ENCODE measurements at places on chromosomes 4 and X.

- DNase-seq: no peak
These were observed 97.2 kb downstream of the MAB21L2 start for GRCh38 chr4:150679018-150679764.

GRCh38 chrX:22012051-22012450 is 20.1 kb upstream of the PHEX start:
- DNase-seq: no peak

DNA sequence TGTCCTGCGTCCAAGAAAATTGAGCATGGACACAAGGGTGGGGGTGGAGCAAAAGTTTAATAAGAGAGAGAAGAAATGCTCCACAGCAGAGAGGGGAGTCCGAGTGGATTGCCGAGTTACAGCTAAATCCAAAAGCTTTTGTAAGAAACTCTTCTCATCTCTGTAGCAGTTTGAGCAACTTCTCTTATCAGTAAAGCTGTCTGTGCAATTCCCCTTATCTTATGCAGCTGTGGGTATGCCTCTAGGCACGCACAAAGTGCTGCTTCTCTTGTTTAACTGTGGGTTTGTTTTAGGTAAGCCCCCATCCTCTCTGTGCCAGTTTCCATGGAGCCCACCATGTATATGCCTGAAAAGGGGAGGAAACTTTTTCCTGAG is 44.8 kb downstream of the HMGB2 start:
- DNase-seq: no peak

GRCh38 chr4:74588350-74588749 is 143.4 kb downstream of the AREG start:
- DNase-seq: no peak

DNA sequence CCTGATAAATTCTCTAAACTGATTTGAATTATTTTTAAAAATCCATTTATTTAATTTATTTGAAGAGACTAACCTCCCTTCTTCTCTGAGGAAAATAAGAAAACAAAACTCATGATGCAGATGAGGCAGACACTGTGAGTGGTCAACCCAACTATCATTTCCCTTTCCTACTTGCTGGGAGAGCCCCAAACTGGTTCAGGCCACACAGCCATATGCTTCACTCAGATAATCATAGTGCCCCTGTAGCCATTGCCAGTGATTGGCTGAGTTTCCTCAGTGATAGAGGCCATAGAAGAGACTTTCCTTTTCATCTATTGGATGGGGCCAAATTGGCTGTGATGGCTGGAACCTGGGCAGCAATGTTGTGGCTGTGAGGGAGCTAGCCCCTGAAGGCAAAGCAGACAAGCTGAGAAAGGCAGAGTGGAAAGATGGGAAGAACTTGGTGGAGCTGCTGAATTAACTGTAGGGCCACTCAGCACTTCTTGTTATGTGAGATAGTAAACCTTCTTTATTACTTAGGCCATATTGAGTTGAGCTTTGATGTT is 49.8 kb downstream of the RAB33B start:
- no peak for DNase-seq

DNA sequence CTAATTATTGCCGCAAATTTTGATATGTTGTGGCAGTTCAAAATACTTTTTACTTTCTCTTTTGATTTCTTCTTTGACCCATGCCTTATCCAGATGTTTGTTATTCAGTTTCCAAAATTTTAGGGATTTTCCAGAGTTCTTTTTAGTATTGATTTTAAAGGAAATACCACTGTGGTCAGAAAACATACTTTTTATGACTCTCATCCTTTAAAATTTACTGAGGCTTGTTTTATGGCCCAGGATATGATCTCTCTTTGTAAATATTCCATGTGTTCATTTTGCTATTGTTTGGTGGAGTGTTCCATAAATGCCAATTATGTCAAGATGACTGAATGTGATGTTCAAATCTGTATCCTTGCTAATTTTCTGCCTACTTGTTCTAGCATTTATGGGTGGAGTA is 272.3 kb upstream of the DIPK2B start:
- DNase-seq: no peak

DNA sequence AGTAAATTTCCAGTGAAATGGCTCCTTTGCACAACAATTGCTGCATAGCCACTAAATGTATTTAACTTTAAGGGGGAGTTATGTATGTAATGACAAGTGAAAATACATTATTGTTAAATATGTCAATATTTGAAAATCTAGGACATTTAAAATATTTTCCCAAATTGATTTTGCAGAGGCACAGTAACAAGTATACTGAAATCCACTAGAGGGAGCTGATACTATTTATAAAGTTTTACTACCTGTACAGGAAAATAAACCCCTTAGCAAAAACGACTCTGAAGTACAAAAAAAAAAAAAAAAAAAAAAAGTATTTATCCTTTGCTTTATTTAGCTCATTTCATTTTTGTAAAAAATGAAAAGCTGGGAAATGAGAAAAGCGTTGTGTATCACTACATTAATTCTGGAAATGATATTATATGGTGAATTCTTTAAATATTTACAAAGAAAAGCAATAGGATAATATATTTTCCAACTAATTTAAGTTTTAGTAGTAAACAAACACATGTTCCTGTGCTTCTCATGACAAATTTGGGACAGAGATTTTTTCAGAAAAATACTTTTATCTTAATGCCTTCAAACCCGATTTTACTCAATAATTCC is 727.7 kb downstream of the DMD start:
- no peak for DNase-seq

DNA sequence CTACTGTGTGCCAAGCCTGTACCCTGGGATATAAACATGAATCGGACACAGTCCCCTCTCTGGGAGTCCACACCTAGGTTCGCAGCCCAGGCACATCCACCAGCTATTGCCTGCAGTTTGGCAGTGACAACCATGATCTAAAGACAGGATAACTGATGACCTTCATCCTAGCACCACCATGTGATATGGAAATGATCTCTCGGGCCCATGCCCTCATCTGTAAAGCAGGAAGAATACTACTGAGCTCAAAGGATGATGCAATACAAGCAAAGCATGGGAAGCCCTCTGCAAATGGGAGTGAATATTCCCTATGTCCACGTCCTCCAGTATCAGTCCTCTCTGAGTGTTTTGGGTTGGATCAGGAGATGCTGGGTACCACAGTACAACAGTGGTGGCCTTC is 80.9 kb upstream of the MSX1 start:
- no peak for DNase-seq

GRCh38 chr4:37649268-37649667 is 36.9 kb downstream of the RELL1 start:
- no peak for DNase-seq

GRCh38 chr4:155787113-155787710 is 28.4 kb downstream of the GUCY1B1 start:
- no peak for DNase-seq

DNA sequence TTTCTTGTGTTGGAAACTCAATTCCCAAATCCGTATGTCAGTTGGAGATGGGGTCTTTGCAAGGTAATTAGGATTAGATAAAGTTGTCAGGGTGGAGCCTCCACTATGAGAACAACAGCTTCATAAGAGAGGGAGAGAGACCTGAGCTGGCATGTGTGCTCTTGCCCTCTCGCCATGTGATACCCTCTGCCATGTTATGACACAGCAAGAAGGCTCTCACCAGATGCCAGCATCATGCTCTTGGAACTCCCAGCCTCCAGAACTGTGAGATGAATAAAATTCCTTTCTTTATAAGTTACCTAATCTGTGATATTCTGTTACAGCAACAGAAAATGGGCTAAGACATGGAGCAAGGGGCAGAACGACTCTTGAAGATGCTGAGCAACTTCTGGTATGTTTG is 201.9 kb upstream of the BOD1L1 start:
- DNase-seq: no peak

- no peak for DNase-seq
These were observed 456.5 kb upstream of the ADGRL3 start for GRCh38 chr4:60743654-60744053.

- DNase-seq: no peak
These were observed 98.9 kb downstream of the SLC39A8 start for GRCh38 chr4:102246416-102246815.

DNA sequence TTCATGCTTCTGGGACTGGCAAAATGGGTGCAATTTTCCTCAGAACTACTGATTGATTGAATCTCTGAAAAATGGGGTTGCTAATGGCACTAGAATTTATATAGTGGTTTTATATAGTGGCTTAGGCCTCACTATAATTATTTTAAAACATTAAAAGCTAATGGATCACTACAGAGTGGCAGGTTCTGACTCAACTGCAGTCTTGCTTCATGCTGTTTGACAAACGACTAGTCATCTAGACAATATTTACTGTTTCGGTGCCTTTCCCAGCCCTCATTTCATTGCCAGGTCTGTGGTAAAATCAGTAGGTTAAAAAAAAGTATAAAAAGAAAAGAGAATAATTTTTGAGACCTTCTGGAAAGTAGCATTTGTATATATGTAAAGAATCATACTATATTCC is 352.8 kb upstream of the ATOH1 start:
- no peak for DNase-seq

GRCh38 chr4:75549019-75549418 is 6.8 kb upstream of the ODAPH start:
- no peak for DNase-seq

DNA sequence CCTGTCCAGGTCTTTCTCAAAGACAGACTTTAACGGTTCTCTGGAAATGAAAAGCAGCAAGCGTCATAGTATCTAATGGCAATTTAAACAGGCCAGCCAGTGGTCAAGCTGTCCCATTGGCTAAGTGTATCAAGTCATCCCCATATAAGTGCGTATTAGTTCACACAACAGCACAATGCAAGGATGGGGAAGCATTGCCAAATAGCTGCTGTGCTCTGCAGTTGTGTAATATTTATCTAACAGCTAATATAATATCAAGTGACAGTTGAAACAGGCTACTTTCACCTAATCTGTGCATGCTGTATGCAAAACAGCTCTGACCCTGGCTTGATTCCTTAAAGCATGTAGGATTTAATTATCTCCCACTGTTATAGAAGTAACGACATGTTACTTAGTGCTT is 134.8 kb upstream of the PPARGC1A start:
- no peak for DNase-seq

All from vagina (tissue), 2 donors.